ENCODE measurements at places on chromosomes 1 and 21.
A peak's percentile ranks its signal among the peaks of the same experiment; 100 is the strongest.

GRCh38 chr1:201911826-201912571 lies 23.3 kb downstream of the SHISA4 start:
- no peak for DNase-seq

GRCh38 chr1:23217421-23218115 lies at the start of gene HTR1D:
TSS of gene HTR1D (minus strand) at chr1:23217502. CDS start at chr1:23194219, 23,283 bp downstream.
- DNase-seq: peak; percentile 10

DNA sequence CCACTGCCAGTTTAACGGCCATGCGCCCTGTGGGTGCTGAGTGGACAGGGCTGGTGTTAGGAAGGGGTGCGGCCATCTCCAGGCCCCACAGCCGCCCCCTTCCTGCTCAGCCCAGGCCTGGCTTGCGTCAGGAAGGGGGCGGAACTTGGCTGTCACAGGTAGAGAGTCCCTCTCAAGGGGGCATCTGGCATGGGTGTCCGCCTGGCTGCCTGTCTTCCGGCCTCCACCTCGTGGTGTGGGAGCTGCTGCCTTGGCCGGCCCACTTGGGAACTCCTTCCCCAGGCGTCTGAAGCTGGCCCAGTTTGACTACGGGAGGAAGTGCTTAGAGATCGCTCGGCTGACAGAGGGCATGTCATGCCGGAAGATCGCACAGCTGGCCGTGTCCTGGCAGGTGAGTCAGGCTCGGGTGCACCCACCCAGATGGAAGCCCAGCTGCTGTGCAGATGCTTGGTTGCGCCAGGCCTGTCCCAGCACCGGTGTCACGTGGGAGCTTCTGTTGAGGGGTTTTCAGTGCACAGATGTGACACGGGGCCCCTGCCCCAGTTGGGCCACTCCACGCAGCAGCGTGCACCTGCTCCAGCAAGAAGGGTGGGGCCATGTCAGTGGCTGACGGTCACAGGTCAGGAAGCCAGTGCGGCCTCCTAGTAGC lies 9.1 kb upstream of the ATAD3B start:
- peak; percentile 98 for DNase-seq

DNA sequence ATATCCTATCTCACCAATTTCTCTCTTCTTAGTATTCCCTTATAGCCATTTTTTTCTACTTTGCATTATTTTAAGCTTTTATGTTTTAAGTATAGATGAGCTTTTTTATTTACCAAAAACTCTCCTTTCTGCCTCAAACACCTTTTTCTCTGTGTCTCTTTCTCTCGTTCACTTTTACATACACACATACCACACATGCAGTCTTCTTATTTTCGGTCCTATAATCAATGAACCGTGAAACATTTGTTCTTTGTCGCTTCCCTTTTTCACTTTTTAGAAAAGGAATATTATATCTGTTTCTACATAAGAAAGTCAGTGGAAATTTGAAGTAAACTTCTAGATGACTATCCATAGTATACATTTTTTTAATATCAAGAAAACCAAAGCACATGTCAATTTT lies 183.2 kb downstream of the MRPL39 start:
- DNase-seq: no peak

DNA sequence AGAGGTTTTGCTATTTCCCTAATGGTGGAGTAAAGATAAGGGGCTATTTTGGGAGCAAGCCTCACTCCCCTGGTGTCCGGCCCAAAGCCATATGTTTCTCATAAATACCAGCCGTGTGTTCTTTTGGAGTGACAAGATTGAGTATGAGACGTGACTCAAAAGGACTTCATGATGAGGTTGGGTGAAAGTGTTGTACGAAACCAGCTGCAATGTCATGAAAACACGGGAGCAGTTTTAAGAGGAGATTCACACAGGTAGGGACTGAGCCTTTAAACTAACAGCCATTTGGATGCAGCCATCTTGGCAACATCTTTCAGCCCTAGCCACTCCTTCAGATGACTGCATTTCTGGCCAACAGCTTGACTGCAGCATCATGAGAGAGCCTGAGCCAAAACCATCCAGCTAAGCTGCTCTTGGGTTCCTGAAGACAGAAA lies 532.3 kb upstream of the USP24 start:
- DNase-seq: no peak

GRCh38 chr1:22275626-22276395 lies 132.9 kb upstream of the WNT4 start:
- peak; percentile 21 for DNase-seq

GRCh38 chr21:35827004-35827403 lies 233.3 kb downstream of the SETD4 start:
- no peak for DNase-seq

DNA sequence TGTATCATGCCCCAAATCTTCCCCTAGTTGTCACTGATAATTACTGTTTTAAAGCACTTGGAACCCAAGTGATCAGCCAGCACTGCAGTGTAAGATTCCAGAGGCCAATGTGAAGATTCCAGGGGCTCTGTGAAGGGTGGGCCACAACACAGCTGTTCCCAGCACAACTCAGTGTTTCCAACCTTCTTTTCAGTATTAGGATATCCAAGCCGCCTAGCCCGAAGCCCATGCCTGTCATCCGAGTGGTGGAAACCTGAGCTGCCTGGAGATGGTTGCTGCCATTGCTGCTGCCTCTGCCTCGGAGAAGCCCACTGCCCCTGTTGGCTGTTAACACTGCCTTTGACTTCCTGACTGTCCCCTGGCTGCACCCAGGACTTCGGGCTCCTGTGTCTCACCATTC lies 30.4 kb upstream of the SNX27 start:
- no peak for DNase-seq

DNA sequence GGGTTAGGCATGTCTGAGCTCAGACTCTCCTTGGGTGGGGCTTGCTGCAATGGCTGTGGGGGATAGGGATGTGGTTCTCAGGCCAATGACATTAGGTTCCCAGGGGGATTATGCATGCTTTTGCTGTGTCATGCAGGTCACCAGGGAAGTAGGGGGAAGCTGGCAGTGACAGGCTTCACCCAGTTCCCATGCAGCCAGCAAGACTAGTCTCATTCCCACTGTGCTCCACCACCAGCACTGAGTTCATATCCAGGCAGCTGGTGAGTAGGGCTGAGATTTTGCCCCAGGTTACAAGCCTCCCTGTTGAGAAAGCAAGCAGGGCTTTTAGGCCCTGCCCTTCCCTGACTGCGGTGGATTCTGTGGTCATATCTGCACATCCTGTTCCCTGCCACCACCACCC lies 32.1 kb upstream of the PLA2G5 start:
- DNase-seq: no peak

DNA sequence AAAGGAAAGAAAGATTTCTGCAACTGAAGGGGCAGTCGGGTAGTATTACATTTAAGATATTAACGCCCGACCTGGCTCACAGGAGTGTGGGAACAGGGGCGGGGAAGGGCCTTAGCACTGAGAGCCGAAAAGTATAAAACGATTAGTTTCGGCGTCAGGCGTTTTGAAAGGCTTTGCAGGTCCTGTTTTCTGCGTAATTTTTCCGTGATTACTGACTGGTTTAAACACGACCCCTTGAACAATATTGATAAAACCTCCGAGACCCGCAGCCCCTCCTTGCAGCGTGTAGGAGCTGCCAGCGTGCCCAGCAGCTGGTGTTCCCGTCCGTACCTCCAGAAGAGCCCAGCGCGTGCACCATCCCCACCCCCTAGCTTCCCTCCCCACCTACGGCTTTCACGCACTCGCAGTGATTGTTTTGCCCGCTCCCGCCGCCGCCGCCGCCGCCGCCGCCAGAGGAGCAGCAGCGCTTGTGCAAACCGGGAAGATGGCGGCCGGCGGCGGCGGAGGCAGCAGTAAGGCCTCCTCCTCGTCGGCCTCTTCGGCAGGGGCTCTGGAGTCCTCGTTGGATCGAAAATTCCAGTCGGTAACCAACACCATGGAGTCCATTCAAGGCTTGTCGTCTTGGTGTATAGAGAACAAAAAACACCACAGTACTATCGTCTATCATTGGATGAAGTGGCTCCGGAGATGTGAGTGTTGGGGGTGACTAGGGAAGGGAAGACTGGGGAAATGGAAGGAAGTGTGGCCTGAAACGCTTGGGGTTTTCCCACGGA lies 470 bp downstream of the RPRD2 start:
- DNase-seq: peak; percentile 88

GRCh38 chr21:43367296-43367695 lies 59.6 kb downstream of the SIK1 start:
- DNase-seq: peak; percentile 77

GRCh38 chr1:7253118-7253480 lies 467.8 kb downstream of the CAMTA1 start:
- DNase-seq: no peak

DNA sequence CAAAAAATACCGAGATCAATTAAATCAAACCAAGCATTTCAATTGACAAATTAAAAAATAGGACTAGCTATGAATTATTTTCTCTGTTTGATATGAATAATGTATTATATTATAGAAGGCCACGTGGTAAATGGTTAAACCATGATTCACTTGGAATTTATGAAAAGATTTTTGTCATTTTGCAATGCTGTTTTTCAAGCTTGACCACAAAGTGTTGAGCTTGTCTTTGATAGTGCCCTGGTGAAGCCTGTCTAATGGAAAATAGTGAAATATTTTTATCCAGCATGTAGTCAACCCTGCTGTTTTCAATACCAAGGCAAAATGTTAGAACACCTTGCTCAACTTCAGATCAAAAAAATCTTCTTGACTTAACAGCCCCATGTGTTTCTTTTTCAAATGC lies 288.0 kb upstream of the PRMT6 start:
- no peak for DNase-seq

GRCh38 chr1:50582346-50582745 lies 159.1 kb upstream of the DMRTA2 start:
- DNase-seq: no peak

DNA sequence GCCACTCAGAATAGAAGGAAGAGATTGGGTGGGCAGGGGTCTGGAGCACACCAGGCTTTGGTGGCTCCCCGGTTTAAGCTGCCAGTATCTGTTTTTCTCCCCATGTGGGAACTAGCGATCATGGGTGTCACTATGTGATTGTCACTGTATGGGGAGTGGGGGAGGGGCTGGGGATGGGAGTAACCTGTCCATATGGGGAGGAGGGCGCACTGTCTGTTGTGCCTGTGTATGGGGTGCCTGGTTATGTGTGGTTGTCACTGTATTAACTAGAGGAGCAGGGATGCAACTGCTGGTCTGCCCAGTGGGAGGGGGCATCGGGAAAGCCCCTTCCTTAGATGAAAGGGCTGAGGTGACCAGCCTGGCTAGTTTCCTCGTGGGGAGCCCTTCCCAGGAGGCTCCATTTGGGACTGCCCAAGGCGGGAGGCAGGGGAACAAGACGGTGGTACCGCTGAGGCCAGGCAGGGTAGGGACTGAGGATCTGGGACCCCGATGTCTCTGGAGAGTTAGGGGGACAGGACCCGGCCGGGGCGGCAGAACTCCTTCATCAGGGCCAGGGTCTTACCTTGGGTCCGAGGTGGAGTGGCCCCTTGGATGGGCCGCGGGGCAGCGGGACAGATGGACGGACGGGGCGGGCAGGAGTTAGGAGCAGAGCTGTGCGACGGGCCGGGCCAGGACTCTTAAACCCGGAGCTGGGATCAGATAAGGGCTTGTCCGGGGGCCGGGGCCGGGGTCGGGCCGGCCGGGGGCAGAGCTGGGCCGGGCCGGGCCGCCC lies at the start of gene KCNJ10:
Gene KCNJ10 (minus strand): TSS at position 701 of the 772 bp plus-strand sequence. CDS start 27,628 bp downstream, outside the sequence.
- no peak for DNase-seq

GRCh38 chr1:59605761-59606160 lies 209.0 kb upstream of the HOOK1 start:
- DNase-seq: no peak

- no peak for DNase-seq
Measured at GRCh38 chr1:90486996-90487395, 230.1 kb downstream of the BARHL2 start.

DNA sequence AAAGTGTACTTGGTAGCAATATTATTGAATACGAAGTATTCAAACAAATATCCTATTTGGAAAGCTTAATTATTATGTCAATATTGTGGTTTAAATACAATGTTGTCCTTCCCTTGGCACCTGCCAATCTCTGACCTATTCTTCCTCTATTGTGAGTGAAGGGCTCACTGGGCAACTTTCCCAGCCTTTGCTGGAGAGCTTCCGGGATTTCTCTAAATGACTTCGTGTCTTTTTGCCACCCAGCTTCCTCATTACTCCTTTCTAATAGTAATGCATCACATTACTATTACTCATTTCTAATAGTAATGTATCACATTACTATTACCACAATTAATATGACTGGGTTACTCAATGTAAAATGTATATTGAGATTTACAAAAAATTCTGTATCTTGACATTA lies 880.6 kb downstream of the BRINP3 start:
- no peak for DNase-seq

DNA sequence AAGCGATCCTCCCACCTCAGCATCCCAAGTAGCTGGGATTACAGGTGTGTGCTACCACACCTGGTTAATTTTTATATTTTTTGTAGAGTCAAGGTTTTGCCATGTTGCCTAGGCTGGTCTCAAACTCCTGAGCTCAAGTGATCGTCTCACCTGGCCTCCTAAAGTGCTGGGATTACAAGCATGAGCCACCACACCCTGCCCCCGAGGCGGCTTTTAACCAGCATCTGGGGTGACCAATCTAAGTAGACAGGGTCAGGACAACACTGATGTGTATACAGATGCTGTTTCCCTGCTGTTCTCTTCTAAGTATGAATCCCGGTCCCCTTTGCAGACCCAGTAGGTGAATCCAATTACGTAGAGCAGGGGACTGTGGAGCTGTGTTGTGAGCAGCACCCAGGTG lies 23.9 kb downstream of the THAP3 start:
- DNase-seq: no peak

GRCh38 chr1:7298145-7298544 lies 473.0 kb upstream of the VAMP3 start:
- no peak for DNase-seq

DNA sequence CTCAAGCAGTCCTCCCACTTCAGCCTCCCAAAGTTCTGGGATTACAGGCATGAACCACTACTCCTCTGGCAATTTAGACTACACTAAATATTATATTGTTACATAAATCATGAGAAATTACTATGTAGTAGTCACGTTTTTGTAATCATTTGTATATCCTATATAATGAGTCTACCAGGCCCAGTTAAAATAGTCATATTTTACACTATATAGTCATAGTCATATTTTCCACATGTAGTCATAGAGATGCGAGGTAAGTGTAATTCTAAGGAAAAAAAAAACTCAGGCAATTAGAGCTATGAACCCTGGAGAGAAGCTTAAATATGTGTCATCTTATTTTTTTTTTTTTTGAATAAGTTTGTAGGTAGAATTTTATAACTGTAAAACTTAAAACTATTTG lies 90.0 kb downstream of the FNBP1L start:
- no peak for DNase-seq

DNA sequence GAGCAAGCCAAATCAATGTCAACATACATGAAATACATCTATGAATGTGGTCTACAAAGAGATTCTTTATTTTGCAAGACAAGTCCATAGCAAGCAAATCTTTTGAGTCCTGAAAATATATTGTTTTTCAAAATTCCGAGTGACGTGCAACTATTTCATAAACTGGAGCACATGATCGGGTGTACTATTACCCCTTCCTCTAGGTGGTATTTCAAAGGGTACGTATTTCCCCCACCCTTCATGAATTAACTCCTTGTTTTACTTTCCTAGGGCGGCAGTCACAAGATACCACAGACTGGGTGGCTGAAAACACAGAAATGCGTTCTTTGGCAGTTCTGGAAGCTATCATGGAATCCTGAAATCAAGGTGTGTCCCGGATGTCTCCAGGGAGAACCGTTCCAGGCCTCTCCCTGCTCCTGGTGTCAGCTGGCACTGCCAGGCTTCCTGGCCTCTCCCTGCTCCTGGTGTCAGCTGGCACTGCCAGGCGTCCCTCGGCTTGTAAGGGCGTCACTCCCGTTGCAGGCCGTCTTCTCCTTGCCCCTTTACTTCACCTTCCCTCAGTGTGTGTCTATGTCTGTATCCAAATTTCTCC lies 55.3 kb downstream of the RIPK4 start:
- no peak for DNase-seq

- DNase-seq: peak; percentile 40
Measured at GRCh38 chr1:24300971-24301784, 18.0 kb upstream of the GRHL3 start.

Data from NCI-H2171 treated with DMSO at 0.1 percent for 48 hours (cell line).